Aorta (tissue), 5 donors: ENCODE measurements at places on chromosomes 4 and X. TPM values are rescaled to one million over a fixed set of nuclear protein-coding genes. Genes with fewer than 3 reads are reported as not detected.

RHOXF1 gene
- 4.8 TPM for polyA plus RNA-seq

N4BP2 gene
- polyA plus RNA-seq, result 1.8 TPM

SFRP2 gene
- 0.92 TPM for polyA plus RNA-seq

PGM2 gene
- polyA plus RNA-seq, result 8.5 TPM

TBC1D9 gene
- 4.7 TPM for polyA plus RNA-seq

ANOS1 gene
- 3.5 TPM for polyA plus RNA-seq

IL21 gene
- not detected for polyA plus RNA-seq

EXOC1L gene
- not detected for polyA plus RNA-seq

DBET gene
- polyA plus RNA-seq, result not detected

KDR gene
- polyA plus RNA-seq, result 1.4 TPM

SMAD1 gene
- 4.8 TPM for polyA plus RNA-seq
